Right renal pelvis (tissue), 4 donors: ENCODE measurements at places on chromosomes 12 and 14.

- DNase-seq: no peak
Observed at GRCh38 chr14:50008974-50009373, 107.4 kb downstream of the VCPKMT start.

GRCh38 chr12:43241986-43242385, 310.0 kb downstream of the ADAMTS20 start:
- no peak for DNase-seq

- no peak for DNase-seq
Observed at GRCh38 chr14:45073231-45073879, 10.6 kb upstream of the PRPF39 start.

GRCh38 chr14:70652871-70653270, 11.2 kb downstream of the TTC9 start:
- no peak for DNase-seq

DNA sequence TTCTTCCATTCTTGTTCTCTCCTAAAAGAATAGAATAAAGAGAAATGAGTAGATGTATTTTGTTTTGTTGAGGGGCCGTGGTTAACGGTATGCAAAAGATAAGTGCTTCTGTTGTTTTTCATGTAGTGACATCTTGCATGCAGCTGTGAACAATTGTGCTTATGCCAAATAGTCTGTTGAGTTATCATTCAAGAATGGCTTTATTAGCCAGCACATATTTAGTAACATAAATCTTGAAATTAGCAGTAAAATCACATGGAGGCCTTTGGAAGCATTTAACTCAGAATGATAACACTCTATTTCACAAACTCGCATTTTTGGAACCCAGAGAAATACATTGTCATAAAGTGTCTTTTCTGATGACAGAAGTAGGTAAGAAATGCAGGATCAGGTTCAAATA, 1772.0 kb upstream of the FLRT2 start:
- no peak for DNase-seq

DNA sequence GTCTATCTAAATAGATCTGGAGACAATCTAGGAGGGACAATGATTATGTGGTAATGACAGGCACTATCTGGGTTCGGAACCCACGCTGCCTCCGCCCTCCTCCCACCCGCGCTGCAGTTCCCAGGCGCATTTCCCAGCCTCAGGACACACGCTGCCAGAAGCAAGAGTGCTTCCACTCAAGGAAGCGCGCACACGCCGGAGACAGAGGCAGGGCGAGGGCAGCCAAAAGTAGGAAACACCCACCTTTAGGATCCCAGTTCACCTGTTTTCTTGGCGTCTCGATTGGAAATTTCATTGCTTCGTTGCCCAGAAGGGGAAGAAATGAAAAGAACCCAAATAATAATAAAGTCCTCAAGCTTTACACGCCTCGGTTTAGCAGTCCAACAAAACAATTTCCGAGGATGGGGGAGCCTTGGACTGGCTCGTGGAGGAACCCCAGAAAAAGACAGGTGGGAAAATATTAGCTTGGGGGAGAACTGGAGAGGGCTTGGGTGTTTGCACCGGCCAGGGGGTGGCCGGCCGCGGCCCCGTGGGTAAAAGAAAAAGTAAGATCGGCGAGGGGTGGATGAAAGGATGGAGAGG, 474 bp downstream of the KCNK10 start:
- no peak for DNase-seq

GRCh38 chr14:32073537-32074189, 3.4 kb upstream of the ARHGAP5 start:
- peak; percentile 51 for DNase-seq

GRCh38 chr12:2982361-2982760, 23.2 kb downstream of the TEAD4 start:
- no peak for DNase-seq

DNA sequence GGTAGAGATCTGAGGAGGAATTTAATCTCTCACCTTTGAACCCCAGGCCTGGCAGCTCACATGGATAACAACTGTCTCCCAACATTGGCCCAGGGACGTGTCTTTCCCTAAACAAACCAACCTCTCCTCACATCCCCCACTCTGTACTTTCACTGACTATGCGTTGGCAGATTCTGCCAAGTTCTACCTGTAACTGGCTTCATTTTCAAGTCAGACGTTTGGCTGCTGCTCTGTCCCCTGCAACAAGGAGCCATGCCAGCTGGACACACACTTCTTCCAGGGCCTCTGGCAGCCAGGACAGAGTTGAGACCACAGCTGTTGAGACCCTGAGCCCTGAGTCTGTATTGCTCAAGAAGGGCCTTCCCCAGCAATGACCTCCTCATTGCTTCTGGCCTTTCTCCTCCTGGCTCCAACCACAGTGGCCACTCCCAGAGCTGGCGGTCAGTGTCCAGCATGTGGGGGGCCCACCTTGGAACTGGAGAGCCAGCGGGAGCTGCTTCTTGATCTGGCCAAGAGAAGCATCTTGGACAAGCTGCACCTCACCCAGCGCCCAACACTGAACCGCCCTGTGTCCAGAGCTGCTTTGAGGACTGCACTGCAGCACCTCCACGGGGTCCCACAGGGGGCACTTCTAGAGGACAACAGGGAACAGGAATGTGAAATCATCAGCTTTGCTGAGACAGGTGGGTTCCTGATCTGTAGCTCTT, at the start of gene INHBC:
Gene INHBC, plus strand, starts transcription at position 268 of the 707 bp plus-strand sequence. Its CDS starts 103 bp downstream, at position 371.
- no peak for DNase-seq

GRCh38 chr14:95353664-95354063, 34.0 kb upstream of the CLMN start:
- no peak for DNase-seq

GRCh38 chr12:93577222-93577621, 4.7 kb downstream of the SOCS2 start:
- no peak for DNase-seq

DNA sequence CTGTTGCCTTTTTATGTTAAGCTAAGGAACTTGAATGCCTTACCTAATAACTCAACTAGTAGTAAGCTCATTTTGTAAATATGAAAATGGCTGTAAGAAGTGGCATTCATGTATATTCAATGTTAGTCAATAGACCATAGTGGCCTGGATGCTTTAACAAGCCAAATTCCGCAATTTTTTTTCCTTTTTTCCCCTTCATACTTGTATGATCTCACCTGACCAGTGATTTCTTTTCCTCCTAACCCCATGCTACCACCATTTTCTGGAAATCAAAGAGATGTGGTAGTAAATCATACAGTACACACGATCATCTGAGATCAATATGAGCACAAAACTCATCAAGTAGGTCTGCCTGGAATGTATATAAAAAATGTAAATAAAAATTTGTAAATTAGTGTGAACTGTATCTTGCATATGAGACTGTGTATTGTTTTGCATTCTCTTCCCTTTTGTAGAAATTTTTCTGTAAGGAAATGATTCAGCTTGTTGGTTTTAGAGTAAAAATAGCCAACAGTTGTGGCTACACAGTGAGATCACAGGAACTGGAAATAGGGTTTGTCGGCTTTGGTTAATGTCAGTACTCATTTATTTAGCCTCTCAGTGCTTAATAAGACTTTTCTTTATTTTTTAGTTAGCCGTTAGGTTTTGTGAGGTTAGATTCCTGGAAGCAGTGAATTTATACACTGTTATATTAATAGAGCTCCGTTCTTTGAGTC, 62.5 kb downstream of the ETNK1 start:
- DNase-seq: no peak

GRCh38 chr12:19165451-19165850, 35.9 kb downstream of the PLEKHA5 start:
- DNase-seq: no peak

- DNase-seq: no peak
Observed at GRCh38 chr14:39005044-39005880, 97.8 kb downstream of the SEC23A start.

GRCh38 chr14:61090432-61091216, 109.6 kb downstream of the SLC38A6 start:
- no peak for DNase-seq

- no peak for DNase-seq
Observed at GRCh38 chr12:56205445-56205844, 16.2 kb upstream of the SMARCC2 start.

- DNase-seq: no peak
Observed at GRCh38 chr14:88310449-88310848, 12.6 kb downstream of the KCNK10 start.

DNA sequence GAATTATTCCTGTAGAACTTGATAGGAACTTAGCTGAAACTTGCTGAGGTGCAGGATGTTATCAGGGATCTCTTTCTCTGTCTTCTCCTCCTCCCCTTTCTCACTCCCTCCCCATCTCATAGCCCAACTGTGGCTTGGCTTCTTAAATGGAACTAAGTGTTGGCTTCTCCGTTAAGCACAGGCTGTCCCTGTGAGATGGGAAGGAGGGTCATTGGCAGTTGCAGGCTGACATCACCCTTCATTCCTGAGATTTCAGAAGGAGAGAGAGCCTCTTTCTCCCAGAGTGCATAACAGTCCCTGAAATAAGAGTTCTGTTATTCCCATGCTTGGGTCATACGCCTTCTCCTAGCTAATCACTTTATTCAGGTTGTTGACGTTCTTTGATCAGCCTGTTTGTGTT, 162.0 kb downstream of the UNC79 start:
- no peak for DNase-seq

- no peak for DNase-seq
Observed at GRCh38 chr12:12887471-12887870, 3.9 kb upstream of the GPRC5A start.

DNA sequence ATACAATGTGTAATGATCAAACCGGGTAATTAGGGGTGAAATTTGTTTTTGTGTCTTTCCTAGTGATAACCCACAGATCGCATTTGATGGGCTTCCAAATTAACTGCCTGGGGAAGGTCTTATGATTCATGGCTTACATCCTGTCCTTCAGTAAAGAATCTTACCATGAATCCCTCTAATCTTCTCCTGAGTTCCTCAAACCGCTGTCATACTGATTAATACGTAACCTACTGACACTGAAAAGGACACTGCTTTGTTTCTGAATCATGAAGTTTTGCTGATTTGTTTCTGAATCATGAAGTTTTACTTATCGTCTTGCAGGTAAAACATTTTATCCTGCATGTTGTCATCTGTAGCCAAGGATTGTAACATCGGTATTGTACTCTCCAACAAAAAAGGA, 52.0 kb upstream of the CRY1 start:
- DNase-seq: no peak

GRCh38 chr14:75022655-75023054, 19.9 kb downstream of the EIF2B2 start:
- no peak for DNase-seq

- no peak for DNase-seq
Observed at GRCh38 chr12:130835436-130835835, 3.6 kb downstream of the STX2 start.

GRCh38 chr14:61225344-61225743, 55.8 kb downstream of the TMEM30B start:
- no peak for DNase-seq

DNA sequence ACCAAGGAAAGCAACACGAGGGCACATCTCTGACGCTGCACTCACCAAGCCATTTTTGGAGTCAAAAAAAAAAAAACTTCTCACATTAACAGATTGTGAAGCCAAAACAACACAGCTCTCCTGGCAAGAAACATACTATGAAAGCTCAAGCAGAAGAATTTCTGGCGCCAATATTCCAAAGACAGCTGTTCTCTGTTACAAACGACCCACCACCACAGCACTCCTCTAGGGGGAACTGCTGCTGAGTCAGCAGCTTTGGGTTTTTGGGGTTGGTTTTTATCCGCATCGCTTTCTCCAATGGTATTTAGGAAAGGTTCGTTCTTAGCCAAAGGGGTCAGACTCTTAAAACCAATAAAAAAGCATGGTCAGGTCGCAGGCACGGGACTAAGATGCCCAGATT, 379.4 kb downstream of the RPS29 start:
- no peak for DNase-seq

- no peak for DNase-seq
Observed at GRCh38 chr14:42633504-42634095, 1026.9 kb downstream of the LRFN5 start.

DNA sequence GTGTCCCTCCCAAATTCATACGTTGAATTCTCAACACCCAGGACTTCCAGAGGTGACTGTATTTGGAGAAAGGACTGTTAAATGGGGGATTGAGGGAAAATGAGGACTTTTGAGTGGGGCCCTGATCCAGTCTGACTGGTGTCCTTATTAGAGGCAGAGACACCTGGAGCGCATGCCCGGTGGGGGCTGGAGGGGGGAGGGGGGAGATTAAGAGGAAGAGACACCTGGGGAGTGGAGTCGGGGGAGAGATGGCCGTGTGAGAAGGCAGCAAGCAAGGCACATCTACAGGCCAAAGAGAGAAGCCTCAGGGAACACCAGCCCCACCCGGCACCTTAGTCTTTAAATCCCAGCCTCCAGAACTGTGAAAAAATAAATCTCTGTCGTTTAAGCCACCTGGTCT, 209.7 kb downstream of the SLC41A2 start:
- no peak for DNase-seq

DNA sequence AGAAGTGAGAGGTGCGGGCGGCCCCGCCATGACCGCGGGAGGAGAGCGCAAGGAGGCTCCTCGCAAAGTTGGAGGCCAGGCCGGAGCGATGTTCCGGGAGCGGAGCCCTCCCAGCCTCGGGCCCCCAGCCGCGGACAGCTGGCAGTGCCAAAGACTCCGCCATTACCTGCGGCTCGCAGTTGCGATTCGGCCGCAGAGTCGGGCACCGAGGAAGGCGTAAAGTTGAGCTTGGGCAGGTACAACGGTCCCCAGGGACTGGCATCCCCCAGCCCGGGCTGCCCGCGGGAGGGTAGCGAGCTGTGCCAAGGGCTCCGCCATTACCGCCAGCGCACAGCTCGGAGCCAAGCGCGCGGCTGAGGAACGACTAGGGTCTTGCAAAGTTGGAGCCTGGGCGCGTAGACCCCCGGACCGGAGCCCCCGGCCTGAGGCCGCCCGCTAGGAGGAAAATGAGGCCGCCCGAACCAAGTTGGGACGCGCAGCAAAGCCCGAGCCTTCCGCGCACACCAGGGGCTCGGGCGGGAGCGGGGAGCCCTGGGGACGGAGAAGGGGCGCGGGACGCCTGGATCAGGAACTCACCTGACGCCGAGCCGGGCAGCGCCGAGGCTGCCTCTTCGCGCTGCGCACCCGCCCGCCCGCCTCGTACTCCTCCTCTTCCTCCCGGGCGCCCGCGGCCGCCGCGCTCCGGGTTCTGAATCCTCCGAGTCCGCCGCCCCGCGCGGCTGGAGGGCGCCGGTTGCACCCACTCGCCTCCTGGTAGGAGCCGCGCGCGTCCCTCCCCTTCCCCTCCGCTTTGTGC, 677 bp downstream of the NOS1 start:
- no peak for DNase-seq

GRCh38 chr12:88227263-88227662, 85.2 kb downstream of the TMTC3 start:
- DNase-seq: no peak

- DNase-seq: no peak
Observed at GRCh38 chr12:50053583-50053982, 3.8 kb upstream of the ASIC1 start.

- no peak for DNase-seq
Observed at GRCh38 chr12:108442067-108442466, 73.0 kb upstream of the FICD start.
